ENCODE measurements at places on chromosomes 2 and 18.

- no peak for DNase-seq
These were observed 73.2 kb downstream of the ZNF532 start for GRCh38 chr18:58937887-58938267.

DNA sequence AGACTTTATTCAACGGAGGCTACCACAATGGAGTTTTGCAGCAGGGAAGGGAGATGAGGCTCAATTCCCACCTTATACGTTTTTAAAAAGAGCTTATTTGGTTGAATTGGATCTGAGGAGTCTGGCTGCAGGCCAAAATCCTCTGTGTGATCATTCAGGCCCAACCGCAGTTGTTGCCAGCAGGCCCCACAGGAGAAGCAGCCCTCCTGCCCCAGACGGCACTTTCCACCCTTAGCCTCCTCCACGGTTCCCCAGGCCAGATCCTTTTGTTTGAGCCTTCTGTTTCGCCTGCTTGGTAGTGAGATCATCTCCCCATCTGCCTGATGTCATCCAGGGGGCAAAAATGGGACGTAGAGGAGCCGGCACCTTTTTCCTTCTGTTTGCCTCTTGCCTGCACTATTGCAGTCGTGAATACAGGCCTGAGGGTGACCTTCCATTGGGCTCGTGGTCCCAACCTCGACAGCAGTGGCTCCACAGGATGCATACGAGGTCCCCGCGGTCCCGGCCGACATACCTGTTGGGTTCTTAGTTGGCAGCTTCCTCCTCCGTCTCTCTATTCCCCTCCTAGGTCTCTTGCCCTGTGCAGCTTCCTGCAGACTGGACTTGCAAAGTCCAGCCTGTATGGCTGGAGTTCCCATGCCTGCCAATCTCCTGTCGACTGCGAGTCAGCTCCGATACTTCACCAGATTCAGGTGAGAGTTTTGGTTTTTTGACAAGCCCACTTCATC lies 9.3 kb upstream of the GPR35 start:
- DNase-seq, result no peak

- no peak for DNase-seq
These were observed 46.6 kb upstream of the TCF4 start for GRCh38 chr18:55634545-55634944.

DNA sequence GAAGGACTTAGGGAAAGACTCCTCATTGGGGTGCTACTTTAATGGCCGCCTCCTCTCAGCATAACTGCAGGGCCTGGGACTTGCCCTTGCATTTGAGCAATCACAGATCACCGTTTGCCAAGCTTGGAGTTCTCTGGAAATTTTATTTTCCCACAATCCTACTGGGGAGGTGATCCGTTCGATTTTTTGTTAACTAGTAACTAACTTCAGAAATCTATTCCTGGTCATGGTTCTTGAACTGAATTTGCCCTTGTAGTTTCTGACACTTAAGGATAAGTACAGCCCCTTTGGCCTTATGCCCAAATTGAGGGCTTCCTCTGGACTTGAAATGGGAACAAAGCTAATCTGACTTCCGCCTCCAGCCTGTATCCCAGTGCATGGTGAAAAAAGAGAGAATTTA lies 60.5 kb upstream of the ST3GAL5 start:
- DNase-seq, result no peak

GRCh38 chr2:12759248-12759647 lies 42.5 kb downstream of the TRIB2 start:
- no peak for DNase-seq

DNA sequence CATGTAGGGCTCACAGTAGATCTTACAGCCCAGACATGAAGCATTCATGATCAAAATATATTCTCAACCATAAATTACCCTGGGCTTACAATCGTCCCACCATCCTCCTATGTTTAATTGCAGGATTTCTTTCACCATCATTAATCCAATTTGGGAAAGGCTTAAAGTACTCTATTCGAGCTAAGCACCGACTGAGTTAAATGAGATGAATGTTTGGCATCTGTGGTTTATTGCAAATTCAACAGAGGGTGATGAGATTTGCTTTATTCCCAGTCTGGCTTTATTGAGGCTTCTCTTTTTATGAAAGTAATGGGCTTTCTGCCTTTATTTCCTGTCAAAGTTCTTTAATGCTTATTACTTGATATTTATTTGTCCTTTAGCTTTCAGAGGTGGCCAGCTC lies 159.0 kb downstream of the METTL4 start:
- DNase-seq, result no peak

DNA sequence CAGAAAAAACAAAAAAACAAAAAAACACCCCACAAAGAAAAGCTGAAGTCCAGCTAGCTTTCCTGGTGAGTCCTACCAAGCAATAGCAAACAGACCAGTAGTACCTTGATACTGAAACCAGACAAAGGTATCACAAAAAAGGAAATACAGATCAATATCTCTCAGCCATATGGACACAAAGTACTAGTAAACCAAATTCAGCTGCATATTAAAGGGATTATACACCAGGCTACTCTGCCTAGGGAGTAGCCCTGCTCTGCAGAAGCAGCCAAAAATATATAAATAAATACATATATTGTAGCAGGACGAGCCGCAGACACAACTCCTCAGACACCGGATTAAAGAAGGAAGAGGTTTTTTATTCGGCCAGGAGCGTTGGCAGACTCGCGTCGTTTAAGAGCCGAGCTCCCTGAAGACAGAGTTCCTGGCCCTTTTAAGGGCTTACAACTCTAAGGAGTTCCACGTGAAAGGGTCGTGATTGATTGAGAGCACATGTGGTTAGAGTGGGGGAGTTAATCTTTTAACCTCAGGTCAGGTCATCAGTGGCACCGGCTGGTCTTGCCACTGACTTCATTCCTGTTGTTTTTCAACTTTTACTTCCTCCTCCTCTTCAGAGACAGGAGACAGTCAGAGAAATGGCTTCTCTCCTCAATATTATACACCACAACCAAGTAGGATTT lies 38.4 kb upstream of the DTNB start:
- DNase-seq, result no peak

GRCh38 chr2:41568648-41569047 lies 479.2 kb upstream of the PKDCC start:
- DNase-seq, result no peak

DNA sequence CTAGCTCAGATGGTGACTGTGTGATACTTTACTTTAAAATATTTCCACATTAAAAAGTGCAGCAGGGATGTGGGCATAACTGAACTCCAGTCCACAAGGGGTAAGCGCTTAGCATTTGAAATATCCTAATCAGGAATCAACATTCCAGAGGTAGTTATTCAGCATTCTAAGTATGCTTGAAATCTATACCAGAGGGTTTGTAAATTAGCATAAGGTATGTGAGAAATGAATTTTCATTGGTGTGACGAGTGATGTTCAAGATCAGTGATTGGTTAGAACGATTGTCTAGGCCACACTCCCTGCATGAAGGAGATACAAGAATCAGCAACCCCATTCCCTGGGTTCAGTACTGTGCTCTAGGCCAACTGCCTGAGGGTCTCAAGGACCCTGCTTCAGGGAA lies 42.6 kb downstream of the MAPK4 start:
- no peak for DNase-seq

- no peak for DNase-seq
These were observed 48.1 kb upstream of the RPL31 start for GRCh38 chr2:100954044-100954420.

DNA sequence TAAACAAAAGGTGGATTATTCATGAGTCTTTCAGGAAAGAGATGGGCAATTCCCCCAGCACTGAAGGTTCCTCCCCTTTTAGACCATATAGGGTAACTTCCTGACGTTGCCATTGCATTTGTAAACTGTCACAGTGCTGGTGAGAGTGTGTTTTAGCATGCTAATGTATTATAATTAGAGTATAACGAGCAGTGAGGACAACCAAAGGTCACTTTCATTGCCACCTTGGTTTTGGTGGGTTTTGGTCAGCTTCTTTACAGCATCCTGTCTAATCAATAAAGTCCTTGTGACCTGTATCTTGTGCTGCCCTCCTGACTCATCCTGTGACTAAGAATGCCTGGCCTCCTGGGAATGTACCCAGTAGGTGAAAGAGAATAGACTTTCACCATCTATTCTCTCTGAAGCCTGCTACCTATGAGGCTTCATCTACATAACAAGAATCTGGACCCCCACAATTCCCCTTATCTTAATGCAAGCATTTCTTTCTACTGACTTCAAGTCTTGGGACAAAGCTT lies 148.7 kb downstream of the CABLES1 start:
- DNase-seq, result no peak

- no peak for DNase-seq
These were observed 445 bp downstream of the PRPF40A start for GRCh38 chr2:152716805-152717227.

GRCh38 chr2:39175026-39175812 lies 54.4 kb upstream of the SOS1 start:
- DNase-seq, result no peak

DNA sequence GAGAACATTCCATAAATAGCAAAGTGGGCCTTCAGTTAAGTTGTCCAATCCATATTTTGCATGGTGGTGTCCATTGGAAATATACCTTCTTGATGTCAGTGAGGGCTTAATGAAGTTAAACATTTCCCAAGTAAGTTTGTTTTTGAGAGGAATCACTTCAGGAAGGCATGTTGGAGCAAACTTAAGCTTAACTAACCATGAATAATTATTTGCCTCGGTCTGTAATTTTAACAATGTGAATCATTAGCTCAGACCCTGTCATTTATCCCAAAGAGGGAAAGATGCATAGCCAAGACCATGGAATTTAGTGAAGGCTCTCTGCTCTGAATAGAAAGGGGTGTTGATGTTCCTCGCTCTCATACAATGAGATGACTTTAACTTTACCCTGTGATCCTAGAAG lies 47.4 kb downstream of the SPATS2L start:
- DNase-seq, result no peak

DNA sequence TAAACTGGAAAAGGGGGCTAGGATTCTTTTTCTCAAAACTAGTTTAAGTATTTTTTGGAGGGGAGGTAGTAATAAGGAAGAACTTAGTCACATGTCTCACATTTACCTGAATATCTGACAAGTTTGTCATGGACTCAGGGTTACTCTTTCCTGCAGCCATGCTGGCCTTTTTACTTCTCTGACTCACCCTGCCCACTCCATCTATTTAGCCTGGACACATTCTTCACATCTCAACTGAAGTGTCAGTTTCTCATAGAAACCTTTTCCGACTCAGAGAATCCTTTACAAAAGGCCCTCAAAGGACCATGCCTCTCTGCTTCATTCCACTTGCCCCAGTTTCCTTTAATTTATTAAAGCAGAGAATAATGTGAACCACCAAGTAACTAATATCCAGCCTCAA lies 42.6 kb downstream of the SCN7A start:
- no peak for DNase-seq

DNA sequence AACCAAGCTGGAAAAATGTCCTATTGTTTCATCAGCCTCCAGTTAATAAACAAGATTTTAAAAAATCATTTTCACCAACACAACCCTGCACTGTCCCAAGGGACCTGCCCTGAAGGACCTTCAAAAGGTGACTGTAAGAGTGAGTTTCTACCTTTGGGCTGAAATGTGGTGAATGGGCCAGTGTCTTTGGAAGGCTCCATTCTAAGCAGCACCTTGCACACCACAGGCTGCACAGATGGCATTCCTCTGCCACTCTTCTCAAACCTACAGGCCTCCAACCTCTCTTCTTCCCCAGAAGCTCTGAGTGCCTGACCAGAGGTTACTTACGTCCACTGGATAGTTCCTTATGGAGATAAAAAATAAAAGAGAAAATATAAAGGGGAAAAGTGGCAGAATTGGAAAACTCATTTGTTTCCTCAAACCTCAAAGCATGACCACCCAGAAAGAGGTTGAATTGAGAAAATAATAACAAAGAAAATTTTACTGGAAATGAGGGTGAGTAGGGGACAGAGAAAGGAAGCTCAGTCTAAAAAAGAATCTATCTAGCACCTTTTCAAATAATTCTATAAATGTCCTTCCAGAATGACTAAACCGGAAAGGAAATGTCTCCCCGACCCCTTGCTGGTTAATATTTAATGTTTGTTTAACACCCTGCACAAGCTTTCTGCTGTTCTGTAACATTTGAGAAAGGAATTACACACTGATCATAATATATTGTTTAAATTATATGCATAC lies 175.7 kb downstream of the METTL4 start:
- no peak for DNase-seq

GRCh38 chr2:49404108-49404507 lies 249.8 kb upstream of the FSHR start:
- DNase-seq, result no peak

DNA sequence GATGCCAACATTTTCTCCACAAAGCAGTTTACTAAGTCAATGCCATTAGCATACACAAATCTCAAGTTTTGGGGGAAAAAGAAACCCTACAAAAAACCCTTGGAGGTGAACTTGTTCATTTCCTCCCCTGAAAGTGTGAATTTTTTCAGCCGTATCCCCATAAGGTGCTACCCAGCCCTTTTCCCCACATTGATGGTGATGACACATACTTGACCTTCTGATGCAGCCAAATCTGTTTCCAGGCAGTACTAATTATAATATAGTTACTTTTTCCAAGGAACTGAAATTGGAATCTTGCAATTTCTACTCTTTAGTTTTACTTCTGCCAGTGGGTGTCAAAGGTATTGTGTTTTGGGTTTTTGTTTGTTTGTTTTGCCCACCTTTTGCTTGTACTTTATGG lies 474.5 kb downstream of the TGIF1 start:
- no peak for DNase-seq

DNA sequence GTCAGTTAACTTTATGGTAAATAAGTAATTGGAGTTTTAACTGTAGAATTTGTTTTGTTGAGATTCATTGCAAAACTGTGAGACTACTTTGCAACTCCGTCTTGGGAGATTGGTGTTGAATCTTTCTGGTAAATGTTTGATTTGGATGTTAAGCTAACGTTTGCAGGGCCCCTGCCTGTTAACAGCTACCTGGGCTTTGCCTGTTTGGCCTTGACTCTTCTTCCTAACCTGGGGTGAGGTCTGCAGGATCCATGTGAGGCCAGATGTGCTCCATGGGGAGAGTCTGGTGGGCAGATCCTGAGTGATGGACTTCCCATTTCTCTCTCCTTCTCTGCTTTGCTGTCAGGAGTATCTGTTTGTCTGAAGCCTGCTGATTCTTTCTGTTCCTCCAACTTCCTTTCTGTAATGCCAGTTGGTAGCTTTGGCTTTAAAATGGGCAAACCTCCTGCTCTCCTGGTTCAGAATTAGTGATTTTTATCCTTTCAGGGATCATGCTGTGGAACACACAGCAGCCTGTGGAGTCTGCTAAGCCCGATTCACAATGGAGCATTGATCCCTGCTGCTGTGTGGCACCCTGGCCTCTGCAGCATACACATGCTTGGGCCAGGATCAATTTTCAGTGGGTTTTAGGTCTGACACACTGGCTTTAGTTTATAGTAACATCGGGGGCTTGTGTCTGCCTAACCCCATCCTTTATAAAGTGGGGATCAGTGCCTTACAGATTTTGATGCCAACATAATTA lies 36.3 kb downstream of the PTPRM start:
- DNase-seq, result no peak

Measured in central memory CD4-positive, alpha-beta T cell (primary cell).